SK-MEL-5 (cell line): ENCODE measurements at places on chromosomes 2 and 18.

DNA sequence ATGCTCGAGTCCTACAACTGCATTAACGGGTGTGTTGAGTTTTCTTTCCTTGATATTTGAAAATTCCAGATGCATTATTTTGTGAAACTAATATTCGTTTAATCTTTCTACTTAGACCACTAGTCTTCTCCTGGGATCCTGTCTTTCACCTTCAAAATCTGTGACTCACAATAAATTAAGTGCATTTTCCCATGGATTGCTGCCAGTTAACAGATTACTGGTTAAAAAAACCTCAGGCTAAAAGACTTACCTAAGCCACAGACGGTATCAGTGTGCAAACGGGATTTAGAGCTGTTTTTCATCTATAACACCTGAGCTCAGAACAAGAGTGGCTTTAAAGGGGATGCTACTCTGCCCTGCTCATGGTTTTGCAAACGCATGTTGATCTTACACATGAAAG, 10.2 kb downstream of the FECH start:
- DNase-seq = no peak

GRCh38 chr18:58541789-58542425, 87.0 kb downstream of the ALPK2 start:
- no peak for DNase-seq

DNA sequence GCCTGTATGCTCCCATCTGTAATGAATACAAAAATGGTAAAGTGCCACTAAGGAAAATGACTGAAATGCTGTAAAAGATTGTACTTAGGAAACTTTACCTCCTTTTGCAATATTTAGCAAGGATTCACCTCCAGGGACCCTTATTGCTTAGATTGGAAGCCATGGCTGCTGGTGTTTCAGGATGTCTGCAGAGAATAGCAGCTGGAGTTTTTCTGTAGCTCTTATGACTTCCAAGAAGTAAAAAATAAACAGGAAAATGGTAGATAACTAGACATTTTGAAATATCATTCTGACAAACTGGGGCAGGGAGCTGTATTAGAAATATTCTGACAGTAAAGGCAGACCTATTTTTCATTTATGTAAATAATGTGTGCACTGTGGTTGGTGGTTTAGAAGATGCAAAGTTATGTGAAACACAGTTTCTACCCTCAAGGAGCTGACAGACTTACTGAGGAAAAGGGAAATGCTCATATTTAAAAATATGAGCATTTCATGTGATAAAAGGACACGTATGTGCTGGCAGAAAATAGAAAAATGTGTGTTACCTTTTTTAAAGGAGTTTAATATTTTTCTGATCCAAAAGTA, 224.9 kb upstream of the BOD1L2 start:
- no peak for DNase-seq

- DNase-seq = peak; percentile 56
These were observed 231.3 kb downstream of the ZRANB3 start for GRCh38 chr2:135299658-135300244.
